ENCODE measurements at places on chromosomes 3 and 15.

DNA sequence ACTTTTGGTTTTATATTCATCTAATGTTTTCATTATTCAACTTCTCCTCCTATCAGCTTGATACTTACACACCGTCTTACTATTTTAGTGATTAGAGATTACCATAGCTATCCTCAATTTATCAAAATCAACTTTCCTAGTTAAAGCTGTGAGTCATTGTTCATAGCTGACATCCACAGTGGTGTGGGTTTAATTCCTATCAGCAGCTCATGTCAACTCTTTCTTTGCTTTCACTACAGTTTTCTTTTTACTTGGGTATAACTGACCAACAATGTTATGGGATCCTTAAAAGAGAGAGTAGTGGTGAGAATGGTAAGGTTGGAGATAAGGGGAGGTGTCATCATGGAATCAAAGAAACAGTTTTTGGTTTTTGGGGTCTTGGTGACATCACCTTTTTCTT lies 112.7 kb downstream of the NFKBIZ start:
- DNase-seq = no peak

DNA sequence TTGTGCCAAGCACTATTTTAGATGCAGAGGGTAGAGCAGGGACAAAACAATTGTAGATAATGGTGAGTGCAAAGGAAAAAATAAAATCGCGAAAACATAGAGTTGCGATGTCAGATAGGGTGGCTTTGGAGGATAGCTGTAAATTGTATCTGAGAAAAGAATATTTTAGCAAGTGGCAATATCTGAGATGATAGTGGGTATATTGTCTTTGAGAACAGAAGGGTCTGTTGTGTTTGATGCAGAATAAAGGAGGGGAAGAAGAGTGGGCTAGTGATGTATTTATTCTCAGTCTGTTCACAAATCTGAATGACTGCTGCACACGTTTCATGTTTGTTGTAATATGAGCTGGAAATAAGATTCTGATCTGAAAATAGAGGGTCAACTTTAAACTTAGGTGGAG lies 396.8 kb downstream of the CADM2 start:
- no peak for DNase-seq

DNA sequence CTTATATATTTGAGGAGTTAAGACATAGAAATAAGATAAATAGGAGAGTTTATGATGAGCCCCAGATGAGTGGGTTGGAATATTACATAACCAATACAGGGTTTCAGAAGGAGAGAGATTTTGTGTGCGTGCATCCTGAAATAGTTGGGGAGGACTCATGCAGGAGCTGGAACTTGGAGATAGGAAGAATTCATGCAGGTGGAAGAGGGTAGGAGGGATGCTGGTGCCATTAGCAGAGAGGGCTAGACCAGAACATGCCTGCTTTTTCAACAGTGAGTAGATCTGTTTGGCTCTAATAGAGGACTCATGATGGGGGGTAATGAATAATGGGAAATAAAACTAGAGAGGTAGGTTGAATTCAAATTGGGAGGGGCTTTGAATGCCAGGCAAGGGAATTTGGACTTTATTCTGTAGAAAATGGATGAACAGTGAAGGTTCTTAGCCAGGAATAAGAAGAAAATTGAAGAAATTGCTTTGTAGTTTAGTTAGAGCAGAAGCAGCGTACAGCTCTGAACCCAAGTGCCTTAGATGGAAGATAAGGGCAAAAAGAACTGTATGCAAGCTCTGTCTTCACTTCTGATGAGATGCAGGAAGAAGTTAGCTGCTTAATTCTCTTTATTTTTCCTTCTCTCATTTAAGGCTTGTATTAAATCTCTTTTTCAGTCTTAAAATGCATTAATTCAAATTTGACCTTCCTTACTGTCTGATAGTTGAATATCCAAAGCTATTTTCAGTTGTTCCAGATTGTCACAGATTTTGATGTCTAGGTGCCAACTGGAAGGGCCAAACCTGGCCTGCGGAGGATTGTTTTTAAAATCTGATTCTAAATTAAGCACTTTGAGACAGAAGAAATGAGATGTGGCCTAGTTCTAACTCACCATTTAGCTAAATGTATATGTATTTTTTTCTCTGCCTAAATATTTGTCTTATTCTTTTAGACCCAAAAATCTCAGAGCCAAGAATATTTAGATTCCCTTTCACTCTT lies 86.3 kb downstream of the PPM1L start:
- no peak for DNase-seq

- peak; percentile 27 for DNase-seq
Measured at GRCh38 chr3:124565013-124565412, 165.2 kb upstream of the UMPS start.

DNA sequence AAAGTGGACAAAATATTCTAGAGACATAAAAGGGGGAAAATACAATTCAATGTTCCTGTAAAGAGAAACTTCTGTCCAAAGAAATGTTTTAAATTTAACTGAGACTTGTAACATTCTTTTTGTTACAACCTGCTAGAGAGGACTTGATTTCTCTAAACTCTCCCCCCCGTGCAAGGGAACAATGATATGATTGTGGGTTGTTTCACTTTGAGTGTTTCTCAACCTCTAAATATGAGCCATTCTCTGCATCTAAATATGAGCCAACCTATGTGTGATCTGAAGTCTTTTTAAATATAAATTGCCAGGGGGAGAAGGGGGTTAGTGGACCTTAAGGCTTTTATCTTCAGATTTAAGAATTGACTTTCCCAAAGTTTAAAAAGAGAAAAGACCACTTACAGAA lies 14.6 kb downstream of the ZNF860 start:
- DNase-seq = no peak

GRCh38 chr3:23592961-23593931 lies 212.5 kb upstream of the UBE2E1 start:
- DNase-seq = no peak

DNA sequence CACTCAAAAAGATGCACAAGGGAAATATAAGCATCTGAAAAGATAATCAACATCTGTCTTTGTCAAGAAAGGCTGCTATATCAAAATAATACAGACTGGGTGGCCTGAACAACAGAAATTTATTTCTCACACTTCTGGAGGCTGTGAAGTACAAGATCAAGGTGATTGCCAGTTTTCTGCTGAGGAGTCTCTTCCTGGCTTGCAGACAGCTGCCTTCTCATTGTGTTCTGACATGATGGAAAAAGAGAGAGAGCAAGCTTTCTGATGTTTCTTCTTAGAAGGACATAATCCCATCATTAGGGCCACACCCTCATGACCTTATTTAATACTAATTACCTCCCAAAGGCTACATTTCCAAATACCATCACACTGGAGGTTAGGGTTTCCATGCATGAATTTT lies 1573.3 kb downstream of the SI start:
- DNase-seq = no peak

DNA sequence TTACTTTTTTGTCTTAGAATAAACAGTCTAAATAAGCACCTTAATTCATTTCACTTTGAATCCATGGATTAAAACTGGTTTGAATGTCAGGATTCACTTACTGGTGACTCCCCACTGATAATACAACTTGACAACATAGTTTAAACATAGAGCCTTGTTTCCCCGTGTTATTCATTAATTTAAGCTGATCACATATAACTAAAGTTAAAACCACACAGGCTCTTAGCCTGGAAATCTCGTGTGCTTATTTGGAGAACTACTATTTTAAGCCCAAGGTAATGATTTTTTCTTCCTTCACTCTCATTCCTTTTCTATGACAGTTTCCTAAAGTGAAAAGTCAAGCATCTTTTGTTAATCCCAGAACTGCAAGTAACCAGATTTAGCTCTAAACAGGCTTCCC lies 64.2 kb downstream of the HACD2 start:
- DNase-seq = no peak

- no peak for DNase-seq
Measured at GRCh38 chr3:19598870-19599269, 335.1 kb downstream of the EFHB start.

DNA sequence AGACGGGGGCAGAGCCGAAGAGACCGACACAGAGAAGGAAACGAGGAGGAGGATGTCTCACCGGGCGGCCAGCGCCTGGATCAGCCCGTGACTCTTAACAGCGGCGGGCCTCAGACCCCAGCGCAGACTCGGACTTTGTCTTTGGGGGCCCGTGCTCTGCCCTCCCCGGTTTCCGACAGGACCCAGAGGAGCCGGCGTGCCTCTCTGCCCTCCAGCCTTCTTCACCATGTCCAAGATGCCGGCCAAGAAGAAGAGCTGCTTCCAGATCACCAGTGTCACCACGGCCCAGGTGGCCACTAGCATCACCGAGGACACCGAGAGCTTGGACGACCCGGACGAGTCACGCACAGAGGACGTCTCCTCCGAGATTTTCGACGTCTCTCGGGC lies 1.0 kb downstream of the TSC22D2 start:
- DNase-seq = no peak

- no peak for DNase-seq
Measured at GRCh38 chr3:139548801-139549200, 9.3 kb upstream of the RBP1 start.

DNA sequence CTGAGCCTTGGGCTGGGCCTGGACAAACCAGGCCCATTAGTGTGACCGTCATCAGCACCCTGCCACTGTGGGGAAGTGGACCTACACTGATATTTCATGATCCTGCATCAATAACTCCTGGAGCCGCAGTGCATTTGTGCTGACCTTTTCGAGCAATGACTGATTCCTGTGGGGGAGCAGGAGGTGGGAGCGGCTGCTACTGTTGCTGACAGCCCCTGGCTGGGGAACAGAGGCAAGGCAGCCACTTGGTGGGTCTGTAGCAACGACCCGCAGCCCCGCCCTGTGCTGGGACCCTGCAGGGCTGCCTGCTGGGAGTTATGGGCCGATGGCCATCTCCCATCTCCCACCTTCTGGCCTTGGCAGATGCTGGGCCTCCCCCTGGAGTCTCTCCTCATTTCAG lies 42.1 kb downstream of the CCDC33 start:
- DNase-seq = no peak

GRCh38 chr15:38667890-38668850 lies 103.6 kb upstream of the RASGRP1 start:
- no peak for DNase-seq

DNA sequence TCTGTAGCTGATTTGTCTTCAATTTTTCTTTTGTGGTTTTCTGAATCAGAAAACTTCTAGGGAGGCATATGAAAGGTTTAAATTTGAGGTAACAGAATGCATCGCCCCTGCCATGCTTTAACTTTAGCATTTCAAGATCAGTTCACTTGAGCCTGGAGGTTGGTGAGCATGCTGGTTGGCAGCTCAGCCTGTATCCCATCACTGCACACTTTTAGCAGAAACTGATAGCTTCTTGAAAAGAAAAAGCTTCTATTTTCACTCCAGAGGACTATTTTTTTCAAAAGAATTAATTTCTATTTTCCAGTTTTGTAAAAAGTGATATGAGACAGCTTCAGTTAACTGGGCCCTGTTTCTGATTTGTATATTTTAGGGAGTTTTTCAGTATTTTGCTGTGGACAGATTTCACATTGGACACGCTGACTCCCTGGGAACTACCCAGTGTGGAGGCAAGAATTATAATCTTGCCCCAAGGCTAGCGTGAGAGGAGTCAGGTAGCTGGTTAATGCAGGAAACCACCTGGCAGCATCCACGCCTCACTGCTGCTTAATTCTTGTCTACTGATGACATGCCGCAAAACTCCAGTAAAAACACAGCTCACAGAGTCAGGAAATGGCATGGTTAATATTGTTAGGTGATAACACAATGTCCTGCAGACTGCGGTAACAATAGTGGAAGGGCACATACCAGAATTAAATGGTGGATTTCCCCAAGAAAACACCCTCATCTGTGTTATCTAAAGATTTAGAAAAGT lies 71.4 kb downstream of the DUT start:
- DNase-seq = no peak

DNA sequence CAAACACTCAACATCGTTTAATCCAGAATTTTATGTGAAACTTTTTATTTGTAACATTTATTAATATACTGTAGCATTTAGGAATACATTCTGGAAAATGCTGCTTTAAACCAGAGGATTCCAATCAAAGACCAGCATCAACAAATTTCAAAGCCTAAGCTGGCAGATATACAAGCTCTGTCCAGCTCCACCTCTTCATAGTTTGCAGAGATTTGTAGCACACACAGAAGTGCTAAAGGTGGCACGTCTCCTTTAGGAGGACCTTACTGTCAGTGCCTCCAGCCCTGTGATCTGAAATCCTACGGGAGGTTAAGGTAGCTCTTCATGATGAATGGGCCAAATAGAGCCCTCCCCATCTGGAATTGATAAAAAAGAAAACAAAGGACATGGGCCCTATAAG lies 329.7 kb upstream of the NECTIN3 start:
- no peak for DNase-seq

Data from stimulated activated CD4-positive, alpha-beta T cell treated with anti-CD3 and anti-CD28 coated beads, Interleukin-1b, Interleukin-23, amount 100 ng/mL, for 48 hours (primary cell).